Activated CD8-positive, alpha-beta memory T cell treated with anti-CD3 and anti-CD28 coated beads for 1 hour (primary cell): ENCODE measurements at places on chromosomes 3 and 15.

- no peak for DNase-seq
Measured at GRCh38 chr15:88400591-88401250, 66.5 kb downstream of the MRPL46 start.

GRCh38 chr3:167445491-167445890, 28.4 kb downstream of the SERPINI2 start:
- no peak for DNase-seq

DNA sequence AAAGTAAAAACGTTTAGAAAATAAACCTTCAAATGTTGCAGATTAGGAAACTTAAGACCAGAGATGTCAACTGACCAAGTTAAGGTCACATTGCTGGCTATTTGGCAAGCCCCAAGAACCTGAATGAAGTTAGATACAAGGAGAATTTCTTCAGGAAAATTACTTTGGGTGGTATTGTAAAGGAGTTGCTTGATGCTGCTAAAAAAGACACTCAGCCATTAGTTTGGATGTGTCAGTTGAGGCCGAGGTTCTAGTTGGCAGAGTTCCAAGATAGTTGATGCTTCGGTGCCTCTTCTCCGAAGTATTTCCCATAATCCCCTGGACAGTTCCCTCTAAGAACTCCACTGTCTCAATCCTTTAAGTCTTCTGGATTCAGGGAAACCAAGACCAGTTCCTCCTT, 24.3 kb downstream of the SIAH2 start:
- no peak for DNase-seq

DNA sequence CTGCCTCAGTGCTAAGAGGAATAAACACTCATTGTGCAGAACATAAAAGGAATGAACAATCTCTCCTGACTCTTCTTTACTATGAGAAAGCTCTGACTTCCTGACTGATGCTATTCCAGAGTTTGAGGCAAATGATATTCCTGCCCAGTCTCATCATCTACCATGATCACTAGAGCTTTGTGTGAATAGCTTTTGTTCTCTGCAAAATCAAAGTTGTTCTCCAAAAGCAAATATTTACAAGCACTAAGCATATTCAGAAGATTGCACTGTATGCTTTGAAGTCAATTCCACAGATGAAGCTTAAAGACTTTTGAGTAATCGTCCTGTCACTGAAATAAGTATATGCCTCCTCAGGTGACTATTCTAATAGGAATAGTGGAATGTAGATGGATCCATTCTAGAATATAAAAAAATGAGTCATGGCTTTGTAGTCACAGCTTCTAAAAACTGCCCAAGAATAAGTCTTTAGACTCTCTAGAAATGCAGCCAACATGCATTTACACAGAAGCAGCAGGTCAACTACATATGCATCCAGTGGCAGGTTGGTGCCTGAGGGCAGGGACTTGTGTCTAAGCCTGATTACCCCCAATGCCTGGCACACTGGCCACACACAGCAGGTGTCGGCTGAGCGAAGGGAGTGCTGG, 34.6 kb downstream of the TNFAIP8L3 start:
- no peak for DNase-seq

- no peak for DNase-seq
Measured at GRCh38 chr15:40339621-40339945, 1.2 kb downstream of the CCDC9B start.

- no peak for DNase-seq
Measured at GRCh38 chr3:66456711-66457173, 44.1 kb downstream of the LRIG1 start.

DNA sequence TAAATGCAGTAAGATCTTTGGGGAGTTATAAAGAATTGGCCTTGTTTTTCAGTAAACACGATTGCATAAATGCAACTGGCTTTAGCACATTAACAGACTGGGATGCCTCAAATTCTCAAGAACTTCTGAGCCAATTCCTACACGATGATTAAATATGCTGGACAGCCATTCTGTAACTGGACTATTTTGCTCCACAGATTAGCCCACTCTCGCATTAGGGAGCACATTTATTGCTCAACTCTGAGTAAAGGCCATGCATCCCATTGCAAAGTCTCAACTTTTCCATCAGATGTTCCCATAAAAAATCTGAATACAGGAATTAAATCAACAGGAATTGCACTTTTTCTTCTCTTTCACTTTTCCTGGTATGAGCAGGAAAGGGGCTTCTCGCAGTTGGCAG, 66.7 kb upstream of the PRICKLE2 start:
- DNase-seq = no peak
